Thoracic aorta (tissue), 2 donors: ENCODE measurements at places on chromosomes 3 and 15. TPM values are rescaled to one million over a fixed set of nuclear protein-coding genes. Genes with fewer than 3 reads are reported as not detected.
A peak's percentile ranks its signal among the peaks of the same experiment; 100 is the strongest.

FANCI gene
- total RNA-seq, result 16.2 TPM

TMEM115 gene
- 57.7 TPM for total RNA-seq

SIDT1 gene
- total RNA-seq, result 14.0 TPM

ELL3 gene
- 7.2 TPM for total RNA-seq

PLIN1 gene
- 24.2 TPM for total RNA-seq

SCAANT1 gene
- not detected for total RNA-seq

MCF2L2 gene
- total RNA-seq, result 0.85 TPM

RLBP1 gene
- total RNA-seq, result not detected

ACTC1 gene
- total RNA-seq, result 47.7 TPM

GRCh38 chr15:68348081-68348480 is 70.5 kb downstream of the FEM1B start:
- H3K36me3 ChIP-seq, result peaks cover 36% of the 10 kb centered on the region
- peak overlapping the region; percentile 96 for H3K27ac ChIP-seq
- no peaks in the 10 kb centered on the region for H3K27me3 ChIP-seq

DNA sequence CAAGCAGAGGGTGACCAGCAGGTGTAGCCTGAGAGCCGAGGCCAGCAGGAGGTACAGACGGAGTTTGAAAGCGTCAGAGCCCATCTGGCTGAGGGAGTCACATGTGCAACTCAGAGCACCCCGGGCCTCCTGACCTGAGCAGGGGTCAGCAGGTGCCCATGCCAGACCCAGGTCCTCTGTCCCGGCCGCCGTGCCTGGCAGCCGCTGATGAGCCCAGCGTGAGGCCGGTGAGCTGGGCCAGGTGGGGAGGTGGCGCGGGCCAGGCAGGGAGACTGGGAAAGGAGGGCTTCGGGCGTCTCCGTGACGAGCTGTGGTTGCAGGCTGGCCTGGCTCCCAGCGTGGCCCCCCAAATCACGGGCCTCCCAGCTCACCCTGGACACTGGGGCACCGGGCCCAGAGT is 130.9 kb downstream of the CHSY1 start:
- peaks cover 36% of the 10 kb centered on the region for H3K4me1 ChIP-seq
- H3K36me3 ChIP-seq, result no peaks in the 10 kb centered on the region
- H3K27ac ChIP-seq, result peak overlapping the region; percentile 66

DNA sequence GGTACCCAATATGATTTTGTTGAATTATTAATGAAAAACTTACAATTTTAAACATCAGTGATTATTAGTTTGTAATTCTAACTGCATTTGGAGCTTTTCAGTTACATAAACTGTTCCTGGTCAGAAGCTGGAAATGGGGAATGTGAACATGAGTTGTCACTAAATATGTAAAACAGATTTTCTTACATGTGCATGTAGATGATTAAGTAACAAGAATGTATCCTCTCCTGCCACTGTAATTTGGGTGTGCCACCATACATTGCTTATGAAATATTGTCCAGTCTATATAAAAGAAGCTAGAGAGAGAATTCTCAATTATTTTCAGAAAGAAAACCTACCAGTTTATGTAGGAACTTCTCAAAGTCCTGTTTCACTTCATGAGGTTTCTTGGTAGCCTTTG is 91.6 kb upstream of the FGF7 start:
- no peaks in the 10 kb centered on the region for H3K4me1 ChIP-seq
- DNase-seq, result no peak

DNA sequence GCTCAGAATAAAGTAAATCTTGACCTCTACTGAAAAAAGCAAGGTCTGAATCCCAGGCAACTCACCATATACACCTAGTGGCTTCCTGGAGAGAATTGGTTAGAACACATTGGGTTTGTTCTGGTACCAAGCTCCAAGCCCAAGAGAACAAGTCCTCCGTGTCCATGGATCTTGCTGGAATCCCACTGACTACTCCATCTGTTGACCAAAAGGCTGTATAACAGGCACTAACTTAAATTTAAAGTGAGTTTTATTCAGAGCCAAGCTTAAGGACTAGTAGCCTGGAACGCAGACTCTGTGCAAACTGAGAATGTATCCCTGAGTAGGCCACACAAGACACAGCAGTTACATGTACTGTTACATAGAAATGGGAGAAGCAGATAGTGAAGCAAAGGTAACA is 342.1 kb upstream of the LRRC3B start:
- H3K36me3 ChIP-seq, result no peaks in the 10 kb centered on the region
- no peak overlapping the region for H3K27ac ChIP-seq
- no peaks in the 10 kb centered on the region for H3K27me3 ChIP-seq
- H3K4me1 ChIP-seq, result no peaks in the 10 kb centered on the region
- no peak overlapping the region for H3K4me3 ChIP-seq
- no peak for DNase-seq

DNA sequence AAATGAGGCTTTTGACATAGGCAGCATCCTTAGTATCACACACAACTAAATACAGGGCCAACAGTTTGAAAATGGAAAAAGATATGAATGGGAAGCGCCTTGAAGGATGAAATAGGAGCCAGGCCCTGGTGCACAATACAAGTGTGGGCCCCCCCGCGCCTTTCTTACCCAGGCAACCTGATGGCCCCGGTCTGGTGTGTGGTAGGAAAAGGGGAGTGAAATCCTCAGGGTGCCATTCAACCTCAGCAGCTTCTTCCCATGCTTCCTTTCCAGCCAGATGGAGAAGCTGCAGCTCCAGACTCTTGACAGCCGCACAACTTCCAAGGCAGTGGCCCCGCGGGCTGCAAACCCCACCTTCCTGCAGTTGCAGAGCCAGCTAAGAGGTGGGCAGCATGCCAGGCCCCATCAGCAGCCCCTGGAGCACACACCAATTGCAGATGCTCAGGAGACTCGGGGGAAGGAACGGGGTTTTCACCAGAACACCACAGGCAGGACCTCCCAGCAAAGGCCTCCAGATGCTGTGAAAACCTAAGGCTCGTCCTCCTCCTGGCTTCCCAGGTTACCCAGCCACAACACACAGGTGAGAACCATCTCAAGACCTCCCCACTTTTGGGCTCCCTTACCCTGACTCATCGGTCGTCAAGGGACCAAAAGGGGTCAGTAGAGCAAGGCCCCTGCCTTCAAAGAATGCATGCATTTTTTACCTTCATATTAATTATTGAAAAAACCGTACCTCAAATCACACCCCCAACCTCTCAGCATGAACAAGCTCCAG is 101.6 kb downstream of the CPN2 start:
- H3K4me3 ChIP-seq, result no peak overlapping the region
- no peak for DNase-seq
- H3K27me3 ChIP-seq, result peaks cover 5% of the 10 kb centered on the region
- H3K36me3 ChIP-seq, result no peaks in the 10 kb centered on the region
- no peak overlapping the region for H3K27ac ChIP-seq

- H3K4me3 ChIP-seq, result no peak overlapping the region
- no peaks in the 10 kb centered on the region for H3K36me3 ChIP-seq
- no peak for DNase-seq
- H3K27ac ChIP-seq, result no peak overlapping the region
Measured at GRCh38 chr15:60464836-60465630, 13.9 kb downstream of the ICE2 start.

- peaks cover 16% of the 10 kb centered on the region for H3K4me1 ChIP-seq
- peak; percentile 13 for DNase-seq
- peak overlapping the region; percentile 73 for H3K27ac ChIP-seq
- no peaks in the 10 kb centered on the region for H3K36me3 ChIP-seq
Measured at GRCh38 chr3:153138276-153139210, 23.5 kb upstream of the RAP2B start.

DNA sequence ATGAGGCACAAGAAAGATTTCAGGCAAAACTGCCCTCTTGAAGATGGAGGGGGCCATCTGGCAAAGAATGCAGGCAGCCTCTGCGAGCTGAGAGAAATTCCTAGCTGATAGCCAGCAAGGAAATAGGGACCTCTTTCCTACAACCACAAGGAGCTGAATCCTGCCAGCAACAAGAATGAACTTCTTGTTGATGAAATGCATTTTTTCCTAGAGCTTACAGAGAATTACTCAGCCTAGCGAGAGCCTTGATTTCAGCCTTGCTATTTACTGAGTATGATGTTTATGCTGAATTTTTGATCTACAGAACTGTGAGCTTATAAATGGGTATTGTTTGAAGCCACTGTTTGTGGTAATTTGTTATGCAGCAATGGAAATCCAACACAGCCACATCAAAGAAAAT is 148.5 kb upstream of the NAALADL2 start:
- no peak overlapping the region for H3K4me3 ChIP-seq
- H3K36me3 ChIP-seq, result no peaks in the 10 kb centered on the region
- no peaks in the 10 kb centered on the region for H3K4me1 ChIP-seq
- no peak for DNase-seq
- H3K27me3 ChIP-seq, result no peaks in the 10 kb centered on the region

GRCh38 chr15:59299929-59300617 is 72.6 kb downstream of the MYO1E start:
- peak overlapping the region; percentile 37 for H3K4me3 ChIP-seq
- no peaks in the 10 kb centered on the region for H3K36me3 ChIP-seq
- no peaks in the 10 kb centered on the region for H3K27me3 ChIP-seq

- DNase-seq, result no peak
- no peak overlapping the region for H3K4me3 ChIP-seq
- no peaks in the 10 kb centered on the region for H3K4me1 ChIP-seq
- no peaks in the 10 kb centered on the region for H3K36me3 ChIP-seq
- H3K27me3 ChIP-seq, result no peaks in the 10 kb centered on the region
- H3K27ac ChIP-seq, result no peak overlapping the region
Measured at GRCh38 chr3:67075295-67075694, 77.2 kb downstream of the KBTBD8 start.

DNA sequence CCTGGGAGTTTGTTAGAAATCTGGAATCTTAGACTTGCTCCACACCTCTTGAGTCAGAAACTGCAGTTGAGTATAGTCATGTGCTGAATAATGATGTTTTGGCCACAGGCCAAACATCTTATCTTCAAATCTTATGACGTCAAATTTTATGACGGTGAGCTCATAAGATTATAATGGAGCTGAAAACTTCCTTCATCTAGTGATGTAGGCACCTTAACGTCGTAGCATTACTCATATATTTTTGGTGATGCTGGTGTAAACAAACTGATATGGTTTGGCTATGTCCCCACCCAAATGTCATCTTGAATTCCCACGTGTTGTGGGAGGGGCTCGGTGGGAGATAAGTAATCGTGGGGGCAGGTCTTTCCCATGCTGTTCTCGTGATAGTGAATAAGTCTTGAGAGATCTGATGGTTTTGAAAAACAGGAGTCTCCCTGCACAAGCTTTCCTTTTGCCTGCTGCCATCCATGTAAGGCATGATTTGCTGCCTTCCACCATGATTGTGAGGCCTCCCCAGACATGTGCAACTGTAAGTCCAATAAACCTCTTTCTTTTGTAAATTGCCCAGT is 268.0 kb upstream of the PROK2 start:
- no peaks in the 10 kb centered on the region for H3K36me3 ChIP-seq
- no peak overlapping the region for H3K4me3 ChIP-seq
- H3K27ac ChIP-seq, result no peak overlapping the region
- H3K4me1 ChIP-seq, result no peaks in the 10 kb centered on the region
- DNase-seq, result no peak

DNA sequence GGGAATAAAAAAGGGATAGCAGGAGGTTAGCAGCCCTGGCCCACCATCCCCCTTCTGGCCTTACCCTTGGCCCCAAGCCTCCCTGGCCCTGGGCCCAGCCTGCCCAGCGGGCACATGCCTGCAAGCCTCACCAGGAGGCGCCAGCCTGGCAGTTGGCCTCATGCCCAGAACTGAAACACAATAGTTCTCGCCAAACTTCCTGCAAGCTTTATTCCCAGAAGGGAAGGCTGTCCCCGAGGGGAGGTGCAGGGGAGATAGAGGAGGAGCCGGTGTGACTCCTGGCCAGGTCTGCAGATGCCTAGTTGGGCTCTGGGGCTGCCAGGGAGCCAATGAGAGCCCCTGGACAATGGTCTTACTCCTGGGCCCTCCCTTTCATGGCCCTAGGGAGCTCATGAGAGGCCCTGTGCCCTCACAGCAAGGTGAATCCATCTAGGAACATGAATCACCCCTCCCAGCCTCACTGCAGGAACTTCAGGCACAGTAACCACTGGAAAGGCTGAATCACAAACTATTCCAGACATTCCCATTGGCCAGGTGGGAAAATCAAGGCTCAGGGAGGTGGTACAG is 4.0 kb downstream of the CCDC33 start:
- peak; percentile 70 for DNase-seq
- no peaks in the 10 kb centered on the region for H3K36me3 ChIP-seq
- no peak overlapping the region for H3K4me3 ChIP-seq
- no peaks in the 10 kb centered on the region for H3K27me3 ChIP-seq

DNA sequence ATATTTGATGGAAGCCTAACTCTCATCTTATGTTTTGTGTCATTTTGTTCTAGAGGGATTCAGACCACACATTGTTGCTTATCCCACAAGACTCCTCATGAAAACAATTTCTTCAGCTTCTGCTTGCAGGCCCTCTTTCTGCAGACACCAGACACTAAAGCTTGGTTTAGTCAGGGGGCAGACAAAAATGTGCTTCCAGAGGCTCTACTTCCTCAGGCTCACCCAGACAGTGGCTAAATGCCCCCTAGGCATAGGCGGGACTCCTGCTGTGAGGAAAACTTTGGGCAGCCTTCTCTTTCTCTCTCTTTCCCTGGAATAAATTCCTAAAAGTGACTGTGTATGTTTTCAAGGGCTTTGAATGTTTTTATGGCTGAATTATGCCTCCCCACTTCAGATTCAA is 435.4 kb upstream of the ATP11B start:
- H3K27me3 ChIP-seq, result no peaks in the 10 kb centered on the region
- H3K36me3 ChIP-seq, result no peaks in the 10 kb centered on the region
- no peak overlapping the region for H3K4me3 ChIP-seq
- DNase-seq, result no peak
- H3K27ac ChIP-seq, result no peak overlapping the region

DNA sequence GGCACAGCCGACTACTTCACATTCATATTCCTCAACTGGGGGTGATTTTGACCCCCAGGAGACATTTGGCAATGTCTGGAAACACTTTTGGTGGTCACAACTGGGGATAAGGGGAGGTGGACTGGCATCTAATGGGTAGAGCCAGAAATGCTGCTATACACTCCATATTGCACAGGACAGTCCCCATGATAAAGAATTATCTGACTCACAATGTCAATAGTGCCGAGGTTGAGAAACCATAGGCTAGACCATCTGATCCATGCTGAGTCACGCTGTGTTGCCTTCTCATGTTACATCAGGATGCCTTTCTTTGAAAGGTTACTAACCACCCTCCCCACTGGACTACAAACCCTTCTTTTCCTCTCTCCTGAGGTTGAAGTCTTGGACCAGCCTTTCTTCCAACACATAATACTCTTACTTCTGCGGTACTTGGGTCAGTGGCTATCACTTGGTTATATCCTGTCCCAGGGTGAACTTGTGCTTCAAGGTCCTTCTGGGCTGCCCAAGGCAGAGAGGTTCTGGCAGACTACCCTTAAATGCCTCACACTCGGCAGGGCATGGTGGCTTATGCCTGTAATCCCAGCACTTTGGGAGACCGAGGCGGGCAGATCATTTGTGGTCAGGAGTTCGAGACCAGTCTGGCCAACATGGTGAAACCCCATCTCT is 68.8 kb downstream of the CTNNB1 start:
- H3K27me3 ChIP-seq, result no peaks in the 10 kb centered on the region
- H3K36me3 ChIP-seq, result no peaks in the 10 kb centered on the region
- no peaks in the 10 kb centered on the region for H3K4me1 ChIP-seq

- peak; percentile 30 for DNase-seq
- peaks cover 42% of the 10 kb centered on the region for H3K4me1 ChIP-seq
- no peaks in the 10 kb centered on the region for H3K36me3 ChIP-seq
- H3K27me3 ChIP-seq, result no peaks in the 10 kb centered on the region
- H3K4me3 ChIP-seq, result no peak overlapping the region
- H3K27ac ChIP-seq, result peak overlapping the region; percentile 66
Measured at GRCh38 chr3:126261037-126261436, 80.7 kb upstream of the ALDH1L1 start.

GRCh38 chr15:40693904-40694687 is 878 bp upstream of the RAD51 start:
- no peaks in the 10 kb centered on the region for H3K36me3 ChIP-seq
- peak overlapping the region; percentile 97 for H3K27ac ChIP-seq
- peak overlapping the region; percentile 87 for H3K4me3 ChIP-seq
- H3K27me3 ChIP-seq, result no peaks in the 10 kb centered on the region
